NCI-H2227 treated with DMSO at 0.1 percent for 48 hours (cell line): ENCODE measurements at places on chromosomes 7 and 10.

GRCh38 chr7:66800591-66800990 is 60.1 kb downstream of the RABGEF1 start:
- no peak for DNase-seq

- no peak for DNase-seq
Measured at GRCh38 chr10:84114088-84114667, 25.1 kb upstream of the GHITM start.

DNA sequence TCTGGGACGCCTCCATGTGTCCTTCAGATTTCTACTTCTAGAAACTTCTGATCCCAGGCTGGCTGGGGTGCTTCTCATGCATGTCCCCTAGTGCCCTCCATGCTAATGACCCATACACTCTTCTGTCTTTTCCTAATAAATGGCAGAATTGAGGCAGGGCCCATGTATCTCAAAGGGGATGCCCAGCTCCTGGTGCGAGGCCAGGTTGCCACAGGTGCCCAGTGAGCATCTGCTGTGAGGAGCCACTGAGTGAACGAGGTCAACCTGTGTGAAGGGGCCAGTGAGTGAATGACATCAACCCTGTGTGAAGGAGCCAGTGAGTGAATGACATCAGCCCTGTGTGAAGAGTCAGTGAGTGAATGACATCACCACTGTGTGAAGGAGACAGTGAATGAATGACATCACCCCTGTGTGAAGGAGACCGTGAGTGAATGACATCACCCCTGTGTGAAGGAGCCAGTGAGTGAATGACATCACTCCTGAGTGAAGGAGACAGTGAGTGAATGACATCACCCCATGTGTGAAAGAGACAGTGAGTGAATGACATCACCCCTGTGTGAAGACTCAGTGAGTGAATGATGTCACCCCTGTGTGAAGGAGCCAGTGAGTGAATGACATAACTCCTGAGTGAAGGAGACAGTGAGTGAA is 478.9 kb downstream of the PTPRN2 start:
- DNase-seq = no peak

- no peak for DNase-seq
Measured at GRCh38 chr7:2608921-2609411, 22.8 kb upstream of the TTYH3 start.

GRCh38 chr10:11164803-11165590 is 147.3 kb downstream of the CELF2 start:
- peak; percentile 3 for DNase-seq

DNA sequence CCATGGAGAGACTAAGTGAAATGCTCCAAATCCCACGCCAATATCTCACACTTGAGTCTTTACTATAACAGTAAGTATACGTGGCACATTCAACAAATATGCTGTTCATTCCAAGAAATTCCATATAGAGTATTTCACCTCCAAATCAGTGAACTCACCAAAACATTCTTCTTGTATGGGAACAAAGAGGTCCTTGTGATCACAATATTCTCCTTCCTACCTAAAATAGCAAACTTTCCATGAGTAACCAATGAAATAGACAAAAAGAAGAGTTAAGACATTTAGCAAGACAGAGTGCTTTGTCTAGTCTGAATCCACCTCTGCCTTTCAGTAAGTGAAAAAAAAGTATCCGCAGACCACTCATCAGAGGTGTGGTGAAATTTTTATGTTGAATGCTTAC is 77.3 kb upstream of the NXPH1 start:
- no peak for DNase-seq

- DNase-seq = no peak
Measured at GRCh38 chr7:122273117-122273516, 31.4 kb downstream of the FEZF1 start.
